NCI-H187 (cell line): ENCODE measurements at places on chromosomes 3 and 15.
A peak's percentile ranks its signal among the peaks of the same experiment; 100 is the strongest.

- DNase-seq = peak; percentile 9
Measured at GRCh38 chr3:149512073-149512782, 37.7 kb downstream of the TM4SF4 start.

GRCh38 chr3:24550588-24550987 lies 55.9 kb upstream of the THRB start:
- DNase-seq = no peak

GRCh38 chr15:80766275-80766674 lies 12.9 kb upstream of the CEMIP start:
- no peak for DNase-seq

DNA sequence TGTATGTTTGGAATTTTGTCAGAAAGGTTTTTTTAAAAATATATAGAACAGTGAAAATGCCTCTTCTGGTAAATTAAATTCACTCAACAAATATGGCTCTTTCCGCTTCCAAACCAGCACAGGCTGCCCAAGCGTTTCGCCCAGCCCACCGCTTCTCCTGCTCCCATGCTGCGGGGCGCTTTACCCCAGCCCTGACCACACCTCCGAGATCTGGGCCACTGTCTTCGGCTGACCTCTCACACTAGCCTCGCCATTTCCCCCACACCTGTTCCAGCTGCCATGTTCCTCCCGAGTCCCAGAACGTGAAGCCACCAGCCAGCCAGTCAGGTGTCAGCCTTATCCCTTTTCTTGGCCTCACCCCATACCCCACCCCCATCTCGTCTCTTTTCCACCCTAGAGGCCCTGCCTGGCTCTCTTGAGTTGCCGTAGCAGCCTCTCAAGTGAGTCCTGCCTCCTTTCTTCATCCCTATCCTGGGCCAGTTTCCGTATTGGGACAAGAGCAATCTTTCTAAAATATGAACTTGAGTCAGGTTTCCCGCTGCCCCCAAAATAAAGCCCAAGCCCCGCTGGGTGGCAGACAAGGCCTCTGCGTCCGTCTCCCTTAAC lies 46.5 kb downstream of the SLC12A8 start:
- no peak for DNase-seq

GRCh38 chr3:82085356-82085755 lies 323.9 kb upstream of the GBE1 start:
- DNase-seq = no peak

DNA sequence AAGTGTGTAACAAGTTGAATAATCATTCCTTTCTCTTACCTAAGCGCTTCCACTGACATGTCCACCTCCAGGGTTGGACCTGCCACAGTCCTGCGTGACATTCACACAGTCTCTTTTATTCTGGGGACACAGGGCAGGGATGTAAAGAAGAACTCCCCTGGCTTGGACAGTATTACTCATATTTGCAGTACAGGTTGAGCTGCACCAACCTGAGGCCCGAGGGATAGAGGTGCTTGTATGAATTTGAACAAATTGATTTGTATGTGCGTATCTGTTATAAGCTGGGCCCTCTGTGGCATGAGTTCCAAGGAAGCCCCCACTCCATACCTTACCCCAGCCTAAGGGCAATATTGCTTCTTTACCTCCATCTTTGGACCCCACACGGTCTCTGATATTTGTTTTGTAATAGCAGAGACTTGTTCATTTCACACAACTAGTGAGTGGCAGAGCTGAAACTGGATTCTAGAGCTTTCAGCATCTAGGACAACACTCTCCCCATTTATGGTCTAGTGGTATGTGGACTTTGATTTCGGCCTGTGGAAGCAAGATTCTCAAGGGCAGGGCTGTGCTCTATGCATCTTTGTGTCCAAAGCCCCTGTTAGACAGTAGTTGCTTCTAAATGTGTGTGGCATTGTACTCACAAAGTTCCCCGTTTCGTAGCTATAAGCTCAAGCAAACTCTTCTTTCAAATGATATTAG lies 39.2 kb downstream of the FAH start:
- DNase-seq = no peak

DNA sequence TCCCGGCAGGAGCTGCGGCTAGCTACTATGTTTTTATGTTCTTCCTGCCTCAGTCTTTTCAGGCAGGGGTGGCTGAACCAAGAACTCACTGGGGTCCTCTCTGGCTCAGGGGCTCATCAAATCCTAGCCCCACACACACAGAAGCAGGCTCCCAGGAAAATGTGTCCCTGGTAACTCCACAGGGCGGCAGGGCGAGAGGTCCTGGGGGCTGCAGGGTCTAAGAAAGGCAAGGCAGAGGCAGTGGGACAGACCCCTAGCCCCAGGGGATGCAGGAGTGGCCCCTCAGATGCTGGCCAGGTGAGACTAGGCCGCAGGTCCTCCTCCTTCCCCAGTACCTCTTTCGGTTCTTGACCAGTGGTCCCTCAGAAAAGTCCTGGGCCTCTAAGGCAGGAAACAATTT lies 48.9 kb downstream of the PTH1R start:
- no peak for DNase-seq

DNA sequence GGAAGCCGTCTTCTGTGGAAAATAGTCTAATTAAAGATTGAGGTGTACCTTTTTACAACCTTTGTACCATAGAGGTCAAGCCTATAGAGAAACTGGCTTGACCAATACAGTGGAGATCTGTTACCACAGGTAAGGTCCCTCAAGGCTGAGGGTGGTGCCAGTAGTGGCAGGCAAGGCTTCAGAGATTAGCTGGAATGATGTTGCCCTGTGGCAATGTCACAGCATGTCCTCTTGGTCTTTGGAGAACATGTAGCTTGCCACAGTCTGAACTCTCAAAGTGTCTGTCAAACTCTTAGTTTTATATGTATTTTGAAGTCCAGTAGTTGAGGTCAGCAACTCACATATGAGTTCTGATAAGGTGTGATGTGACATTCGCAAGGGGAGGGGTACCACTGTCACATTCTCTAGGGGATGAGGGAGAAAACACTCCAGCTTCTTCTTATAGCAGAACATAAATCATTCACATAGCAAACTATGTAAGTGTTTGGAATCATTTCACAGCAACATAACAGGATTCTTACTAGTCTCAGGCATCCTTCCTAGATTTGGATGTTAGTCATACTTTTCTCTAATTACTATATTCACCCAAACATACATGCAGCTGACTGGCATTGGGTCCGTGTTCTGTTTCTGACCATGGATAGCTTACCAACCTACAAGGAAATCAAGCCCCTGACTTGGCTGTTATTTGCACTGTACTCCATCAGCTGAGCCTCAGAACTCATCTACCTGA lies 173.6 kb downstream of the UBE2E2 start:
- no peak for DNase-seq

- no peak for DNase-seq
Measured at GRCh38 chr3:12995389-12996180, 77.6 kb downstream of the IQSEC1 start.

- no peak for DNase-seq
Measured at GRCh38 chr3:2392981-2393380, 294.3 kb downstream of the CNTN4 start.

DNA sequence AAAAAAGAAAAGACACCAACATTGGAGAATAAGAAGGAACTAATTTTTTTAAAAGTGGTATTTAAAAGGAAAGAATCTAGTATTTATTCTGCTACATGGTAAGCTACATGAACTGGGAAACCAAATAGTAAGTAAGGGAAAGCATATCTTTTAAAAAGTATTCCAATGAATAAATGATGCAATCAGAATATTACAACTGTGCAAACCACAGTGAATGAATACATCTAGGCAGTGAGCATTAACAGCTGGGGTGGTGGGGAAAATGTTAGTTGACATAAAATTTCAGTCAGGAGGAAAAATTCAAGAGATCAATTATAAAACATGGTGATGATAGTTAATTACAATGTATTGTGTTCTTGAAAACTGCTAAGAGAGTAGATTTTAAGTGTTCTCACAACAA lies 16.9 kb downstream of the ICE2 start:
- no peak for DNase-seq

DNA sequence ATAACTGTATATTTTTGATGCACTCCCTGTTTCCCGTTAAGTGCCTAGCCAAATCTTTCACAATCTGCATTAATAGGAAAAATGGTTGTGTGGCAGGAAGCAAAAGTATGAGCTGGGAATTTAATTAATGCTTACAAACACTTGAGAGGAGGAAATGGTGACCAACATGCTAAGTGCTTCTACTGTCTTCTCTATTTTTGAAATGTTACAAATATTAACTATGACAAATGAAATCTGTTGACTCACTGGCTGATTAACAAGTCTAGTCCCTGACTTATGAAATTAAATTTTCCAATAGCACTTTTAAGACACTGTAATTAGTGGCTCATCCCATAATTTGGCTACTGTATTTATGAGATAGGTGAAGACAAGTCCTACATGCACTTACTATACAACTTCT lies 446.9 kb upstream of the DPPA4 start:
- no peak for DNase-seq
